ENCODE measurements at places on chromosomes 1 and 21.

GRCh38 chr1:38455829-38456530 is 403.6 kb downstream of the RRAGC start:
- no peak for DNase-seq

GRCh38 chr1:91757763-91758460 is 128.0 kb downstream of the TGFBR3 start:
- peak; percentile 91 for DNase-seq

GRCh38 chr1:71080230-71080738 is 551 bp downstream of the ZRANB2 start:
- no peak for DNase-seq

DNA sequence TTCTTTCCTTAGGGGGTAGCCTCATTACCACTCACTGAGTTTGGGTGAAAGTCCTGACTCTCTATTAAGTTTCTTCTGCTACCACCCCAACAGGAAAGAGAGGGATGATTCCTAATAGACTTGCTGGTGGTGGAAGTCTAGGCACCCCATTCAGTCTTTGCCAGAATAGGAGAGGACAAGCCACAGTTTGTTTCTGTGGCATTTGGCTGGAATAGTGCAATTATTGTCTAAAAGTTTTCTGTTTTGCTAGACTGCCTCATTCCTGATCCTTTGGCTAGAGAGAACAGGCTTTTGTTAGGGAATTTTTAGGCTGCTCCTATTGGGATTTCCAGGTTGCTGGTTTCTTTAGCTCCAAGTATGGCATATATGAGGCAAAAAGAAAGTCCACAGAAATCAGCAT is 9.9 kb upstream of the HJV start:
- DNase-seq = no peak

GRCh38 chr1:51568231-51568935 is 48.5 kb upstream of the OSBPL9 start:
- DNase-seq = no peak

GRCh38 chr1:10733474-10734366 is 62.7 kb downstream of the CASZ1 start:
- no peak for DNase-seq

GRCh38 chr1:43868741-43869067 is 64.9 kb upstream of the ARTN start:
- DNase-seq = peak; percentile 66

- DNase-seq = peak; percentile 86
Measured at GRCh38 chr1:59422921-59423575, 126.2 kb downstream of the FGGY start.

GRCh38 chr1:158942490-158942889 is 11.1 kb downstream of the PYHIN1 start:
- no peak for DNase-seq

DNA sequence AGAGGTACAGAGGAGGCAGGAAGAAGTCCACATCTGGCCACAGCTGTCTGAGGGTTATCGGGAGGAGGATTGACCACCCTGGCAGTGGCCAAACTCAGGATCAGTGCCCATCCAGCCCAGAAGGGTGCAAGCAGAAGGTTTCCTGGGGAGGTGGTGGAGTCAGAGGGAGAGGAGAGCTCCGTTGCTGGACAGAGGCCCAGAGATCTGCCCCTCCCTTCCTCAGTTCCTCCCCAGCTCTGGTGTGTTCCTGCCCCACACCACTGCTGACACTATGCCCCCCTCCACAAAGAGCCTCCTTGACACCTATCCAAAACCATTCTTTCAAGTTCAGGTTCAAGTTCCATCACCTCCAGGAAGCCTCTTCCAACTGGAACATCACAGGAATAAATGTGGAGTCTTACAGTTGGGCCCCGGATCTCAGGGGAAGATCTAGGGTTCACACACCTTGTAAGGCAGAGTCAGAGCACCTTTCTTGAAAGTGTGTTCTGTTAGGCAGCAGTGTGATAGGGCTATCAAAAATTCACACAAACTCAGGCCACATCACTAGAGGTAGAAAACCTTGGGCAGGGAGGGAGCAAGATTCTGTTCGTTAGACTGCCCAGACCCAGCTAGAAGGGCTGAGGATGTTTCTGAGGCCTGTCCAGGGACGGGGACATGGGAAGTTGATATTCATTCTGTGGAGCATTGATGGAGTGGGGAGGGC is 7.4 kb downstream of the LDLRAD1 start:
- no peak for DNase-seq

DNA sequence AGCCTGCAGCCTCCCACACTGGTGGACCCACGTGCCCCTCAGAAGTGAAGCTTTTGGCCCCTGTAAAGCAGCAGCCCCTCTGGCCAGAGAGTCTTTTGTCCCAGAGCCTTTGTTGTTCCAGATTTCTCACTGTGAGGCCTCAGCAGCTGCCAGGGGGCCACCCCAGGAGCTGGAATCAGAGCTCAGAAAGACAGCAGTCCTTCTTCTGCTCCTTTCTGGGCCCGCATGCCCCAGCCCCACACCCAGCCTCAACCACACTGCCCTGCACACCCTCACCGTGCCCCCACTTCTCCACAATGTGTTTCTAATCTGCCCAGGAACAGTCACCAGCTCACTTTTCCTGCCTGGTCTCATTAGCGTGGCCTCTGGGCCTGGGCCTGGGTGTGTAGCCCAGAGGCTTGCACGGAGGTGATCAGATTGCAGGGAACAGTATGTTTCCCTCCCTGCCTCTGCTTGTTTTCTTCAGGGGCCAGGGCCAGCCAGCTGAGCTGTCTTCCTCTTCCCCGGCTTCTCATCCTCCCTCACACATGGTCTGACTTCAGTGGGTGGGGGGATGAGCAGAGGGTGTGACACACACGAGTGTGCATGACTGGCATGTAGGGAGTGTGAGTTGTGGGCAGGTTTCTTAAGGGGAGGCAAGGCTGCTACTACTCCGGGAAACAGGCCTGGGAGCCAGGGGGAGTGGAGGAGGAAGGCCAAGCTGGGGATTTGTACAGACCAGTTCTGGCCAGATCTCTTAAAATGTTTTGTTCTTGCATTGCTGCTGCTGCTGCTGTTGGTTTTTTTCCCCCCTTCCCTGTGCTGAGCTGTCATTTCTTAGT is 82.5 kb upstream of the ZNF648 start:
- peak; percentile 99 for DNase-seq

DNA sequence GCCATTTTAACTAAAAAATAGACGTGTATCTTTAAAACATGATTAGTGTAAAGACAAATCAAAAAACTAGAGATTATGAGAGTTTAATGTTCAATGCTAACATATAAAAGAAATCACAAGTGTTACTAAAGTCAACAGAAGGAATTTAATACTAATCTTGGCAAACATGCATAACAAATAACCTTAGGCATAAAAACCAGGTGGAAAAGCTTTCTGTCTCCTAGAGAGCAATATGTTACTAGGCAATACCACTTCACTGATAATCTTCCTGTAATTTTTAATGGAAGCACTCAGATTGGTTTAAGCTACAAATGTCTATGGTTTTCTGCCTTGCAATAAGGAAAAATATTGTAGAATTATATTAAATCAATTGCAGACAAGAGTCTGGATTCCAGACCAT is 121.9 kb downstream of the NME7 start:
- DNase-seq = no peak

- DNase-seq = no peak
Measured at GRCh38 chr21:31917108-31917507, 44.3 kb downstream of the HUNK start.

DNA sequence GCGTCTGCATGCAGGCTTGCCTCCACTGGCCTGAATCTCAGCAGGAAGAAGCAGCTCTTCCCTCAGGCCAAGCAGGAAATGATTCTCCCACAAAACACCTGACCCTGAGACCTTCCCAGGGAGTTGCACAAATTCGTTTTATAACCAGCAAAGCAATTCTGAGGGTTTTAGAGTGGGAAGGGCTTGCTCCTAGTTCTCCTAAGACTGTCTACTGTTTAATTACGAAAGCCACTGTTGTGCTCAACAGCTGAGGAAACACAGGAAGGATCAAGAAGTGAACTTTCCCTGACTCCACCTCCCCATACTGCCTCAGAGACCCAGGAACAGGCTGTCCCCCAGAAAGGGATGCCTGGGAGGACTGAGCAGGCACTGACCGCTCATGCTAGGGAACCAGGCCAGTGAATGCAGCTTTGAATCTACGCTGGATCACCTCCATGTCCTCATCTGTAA is 37.0 kb upstream of the PUM1 start:
- peak; percentile 18 for DNase-seq

Data from fibroblast of gingiva (primary cell).